Heart left ventricle (tissue), 16 donors: ENCODE measurements at places on chromosomes 2 and 18. TPM values are rescaled to one million over a fixed set of nuclear protein-coding genes. Genes with fewer than 3 reads are reported as not detected.

MARCO gene
- total RNA-seq, result 2.2 TPM

DOK6 gene
- 8.9 TPM for total RNA-seq

VWC2L gene
- total RNA-seq, result not detected

CYP1B1 gene
- 24.5 TPM for total RNA-seq

SULT1C4 gene
- 5.5 TPM for total RNA-seq

IL1R1 gene
- 28.4 TPM for total RNA-seq
